ENCODE measurements at places on chromosomes 6 and 20.

GRCh38 chr6:158503846-158504245 is 56.0 kb upstream of the TMEM181 start:
- no peak for DNase-seq

- DNase-seq, result no peak
Observed at GRCh38 chr6:168574699-168575195, 133.8 kb downstream of the SMOC2 start.

- DNase-seq, result no peak
Observed at GRCh38 chr20:19915111-19915798, 101.9 kb upstream of the NAA20 start.

- no peak for DNase-seq
Observed at GRCh38 chr6:159422041-159422984, 253.1 kb downstream of the FNDC1 start.

- DNase-seq, result no peak
Observed at GRCh38 chr20:43977962-43978361, 63.3 kb downstream of the TOX2 start.

GRCh38 chr6:158771399-158772152 is 47.6 kb downstream of the EZR start:
- DNase-seq, result no peak

- no peak for DNase-seq
Observed at GRCh38 chr6:56048601-56049000, 173.2 kb upstream of the BMP5 start.

DNA sequence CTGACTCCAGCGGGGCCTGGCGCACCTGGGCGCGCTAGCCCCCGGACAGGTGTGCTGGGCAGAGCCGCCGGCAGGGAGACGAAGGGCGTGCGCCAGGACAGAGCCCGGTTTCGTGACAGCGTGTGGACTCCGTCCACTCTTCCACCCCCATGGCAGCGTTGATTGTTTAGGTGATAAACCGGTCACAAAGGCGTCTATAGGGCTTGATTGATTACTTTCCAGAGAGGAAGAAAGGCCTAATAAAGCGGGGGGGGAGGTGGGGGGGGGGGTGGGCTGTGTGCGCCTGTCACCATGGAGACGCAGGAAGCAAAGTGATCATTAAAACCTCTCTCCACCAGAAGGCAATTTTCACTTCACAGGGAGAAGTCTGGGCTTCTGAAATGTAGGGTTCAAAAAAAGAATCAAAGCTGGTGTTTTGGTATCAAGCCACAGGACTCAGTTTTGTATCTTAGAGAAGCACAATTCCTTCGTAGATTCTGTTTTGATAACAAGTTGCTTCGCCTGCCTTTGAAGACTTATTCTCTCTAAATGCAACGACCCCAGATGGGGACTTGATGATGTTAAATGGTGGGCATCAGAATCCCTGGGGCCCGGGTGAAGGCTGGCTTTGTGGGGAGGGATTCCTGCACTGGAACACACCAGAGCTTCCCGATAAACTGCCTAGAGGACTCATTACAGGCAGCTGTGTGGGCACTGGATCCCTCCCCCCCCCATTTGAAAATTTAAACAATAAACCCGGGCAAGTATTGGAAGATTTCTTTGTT is 1.4 kb downstream of the PHACTR3 start:
- DNase-seq, result no peak

DNA sequence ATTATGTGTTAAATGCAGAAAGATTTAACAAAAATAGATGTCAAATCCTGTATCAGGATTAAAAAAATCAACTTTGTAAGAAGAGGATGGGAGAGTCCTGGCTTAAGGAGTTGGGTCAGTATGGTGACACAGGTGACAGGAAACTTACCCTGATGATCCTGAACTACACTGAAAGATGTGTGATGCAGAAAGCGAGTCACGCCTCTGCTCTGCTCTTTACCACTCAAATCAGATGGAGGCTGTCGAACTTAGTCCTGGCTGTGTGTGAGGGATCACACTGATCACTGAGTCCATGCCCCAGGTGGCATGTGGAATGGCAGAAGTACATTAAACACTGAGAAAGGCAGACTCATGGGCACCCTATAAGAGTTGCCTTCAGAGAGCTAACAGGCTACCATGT is 92.9 kb downstream of the GJA10 start:
- DNase-seq, result no peak

DNA sequence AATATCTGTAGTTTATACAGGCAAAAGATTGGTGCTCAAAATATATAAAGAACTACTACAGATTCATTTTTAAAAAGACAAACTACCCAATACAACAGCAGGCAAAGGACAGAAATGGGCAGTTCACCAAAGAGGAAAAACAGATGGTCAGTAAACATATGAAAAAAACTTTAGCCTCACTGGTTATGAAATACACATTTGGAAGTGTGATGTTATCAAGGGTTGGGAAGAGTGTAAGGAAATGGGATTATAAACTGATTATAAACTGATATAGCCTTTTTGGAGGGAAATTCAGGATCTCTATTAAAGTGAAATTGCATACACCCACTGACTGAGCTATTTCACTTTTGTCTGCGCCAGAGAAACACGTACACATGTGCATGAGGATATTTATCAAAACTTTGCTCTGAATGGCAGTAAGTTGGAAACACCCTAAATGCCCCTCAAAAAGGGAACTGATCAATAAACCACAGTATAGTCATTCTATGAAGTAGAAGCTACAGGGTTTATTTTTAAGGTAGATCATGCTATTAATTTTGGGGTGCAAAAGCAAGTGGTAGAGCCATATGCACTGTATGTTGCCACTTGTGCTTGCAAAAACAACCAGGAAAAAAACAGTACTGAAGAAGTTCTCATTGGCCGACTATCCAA is 32.2 kb upstream of the ARFGEF2 start:
- DNase-seq, result no peak

DNA sequence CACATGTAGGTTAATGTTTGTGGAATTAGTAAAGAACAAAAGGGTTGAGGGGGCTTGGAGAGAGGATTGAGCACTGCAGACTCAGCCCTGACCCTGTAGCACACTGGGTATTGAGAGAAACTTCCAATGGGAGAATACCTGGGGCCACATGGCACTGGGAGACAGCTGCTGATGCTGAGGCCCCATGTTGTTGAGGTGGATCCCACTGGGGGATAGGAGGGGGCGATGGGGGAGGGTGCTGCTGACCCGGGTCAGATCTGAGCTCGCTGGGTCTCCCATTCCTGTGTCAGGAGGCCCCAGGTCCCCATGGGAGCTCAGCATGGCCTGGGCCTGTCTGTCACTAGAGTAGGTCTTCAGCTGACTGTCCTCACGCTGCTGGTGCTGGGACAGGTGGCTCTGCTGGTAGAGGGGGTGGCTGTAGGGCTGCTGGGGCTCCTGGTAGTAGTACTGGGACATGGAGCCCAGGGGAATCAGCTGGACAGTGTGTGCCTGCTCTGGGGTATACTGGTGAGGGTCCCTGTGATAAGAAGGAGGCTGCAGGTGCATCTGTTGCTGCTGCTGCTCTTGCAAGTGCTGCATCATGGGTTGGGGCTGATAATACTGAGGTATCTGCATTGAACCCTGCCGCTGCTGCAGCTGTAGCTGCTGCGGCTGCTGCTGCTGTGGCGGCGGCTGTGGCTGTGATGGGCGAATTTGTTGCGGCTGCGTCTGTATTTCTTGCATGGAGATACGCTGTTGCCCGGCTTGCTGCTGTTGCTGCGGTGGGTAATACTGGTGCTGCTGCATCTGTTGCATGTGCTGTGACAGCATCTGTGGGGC is 50.6 kb upstream of the MRPS10 start:
- no peak for DNase-seq

DNA sequence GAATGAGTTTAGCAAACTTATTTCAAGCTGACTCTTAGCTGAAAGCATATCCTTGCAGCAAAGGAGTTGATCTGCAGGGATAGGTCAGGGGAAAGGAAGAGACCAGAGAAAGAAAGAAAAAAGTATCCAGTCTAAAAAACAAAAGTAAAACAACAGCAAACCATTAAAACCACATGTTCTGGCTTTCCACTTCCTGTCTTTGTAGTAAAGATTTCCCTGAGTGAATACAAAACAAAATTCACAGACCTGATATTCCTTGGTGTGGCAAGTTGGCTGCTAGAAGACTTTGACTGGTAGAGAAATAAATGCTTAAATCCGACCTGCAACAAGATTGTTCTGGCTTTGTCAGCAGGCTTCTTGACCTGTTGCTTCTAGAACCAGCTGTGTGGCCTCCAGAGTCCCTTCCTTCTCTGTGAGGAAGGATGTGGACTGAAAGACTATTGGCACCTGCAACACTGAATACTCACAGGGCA is 23.4 kb upstream of the MCM3 start:
- DNase-seq, result no peak

DNA sequence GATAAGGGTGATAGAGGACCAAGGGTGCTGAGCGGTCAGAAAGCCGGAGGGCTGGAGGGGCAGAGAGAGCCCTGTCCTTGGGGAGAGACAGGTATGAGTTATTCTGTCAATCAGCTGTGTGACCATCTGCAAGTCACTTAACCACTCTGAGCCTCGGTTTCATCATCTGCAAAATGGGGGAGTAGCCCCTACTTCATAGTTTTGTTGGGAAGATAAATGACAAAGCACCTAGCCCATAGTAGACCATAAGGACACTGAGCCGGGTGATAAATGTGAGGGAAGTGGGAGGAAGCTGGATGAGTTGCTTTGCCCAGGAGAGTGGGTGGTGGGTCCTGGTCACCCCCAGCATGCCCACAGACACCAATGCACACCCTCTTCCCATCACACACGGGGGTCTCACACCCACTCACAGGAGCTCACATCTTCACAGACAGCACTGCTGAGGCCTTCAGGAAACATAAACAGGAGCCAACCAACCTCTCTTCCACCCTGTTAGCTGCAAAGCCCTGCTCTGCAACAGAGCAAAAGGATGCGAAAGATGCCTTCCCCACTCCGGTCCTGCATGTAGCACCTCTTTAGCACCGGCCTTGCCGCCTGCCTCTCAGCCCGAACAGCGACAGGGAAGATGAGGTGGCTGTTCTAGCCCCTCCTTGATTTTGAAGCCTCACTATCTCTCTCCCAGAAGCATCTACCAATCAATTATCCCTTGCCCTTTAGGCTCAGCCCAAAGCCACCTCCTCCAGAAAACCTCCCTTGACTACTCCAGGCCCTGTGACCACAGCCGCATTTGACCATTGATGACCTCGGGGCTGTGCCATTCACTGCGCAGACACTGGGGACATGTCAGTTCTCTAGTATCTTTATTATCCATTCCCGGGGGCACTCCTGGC is 18.9 kb downstream of the SPDEF start:
- DNase-seq, result no peak

- no peak for DNase-seq
Observed at GRCh38 chr6:111894272-111894671, 21.0 kb upstream of the FYN start.

DNA sequence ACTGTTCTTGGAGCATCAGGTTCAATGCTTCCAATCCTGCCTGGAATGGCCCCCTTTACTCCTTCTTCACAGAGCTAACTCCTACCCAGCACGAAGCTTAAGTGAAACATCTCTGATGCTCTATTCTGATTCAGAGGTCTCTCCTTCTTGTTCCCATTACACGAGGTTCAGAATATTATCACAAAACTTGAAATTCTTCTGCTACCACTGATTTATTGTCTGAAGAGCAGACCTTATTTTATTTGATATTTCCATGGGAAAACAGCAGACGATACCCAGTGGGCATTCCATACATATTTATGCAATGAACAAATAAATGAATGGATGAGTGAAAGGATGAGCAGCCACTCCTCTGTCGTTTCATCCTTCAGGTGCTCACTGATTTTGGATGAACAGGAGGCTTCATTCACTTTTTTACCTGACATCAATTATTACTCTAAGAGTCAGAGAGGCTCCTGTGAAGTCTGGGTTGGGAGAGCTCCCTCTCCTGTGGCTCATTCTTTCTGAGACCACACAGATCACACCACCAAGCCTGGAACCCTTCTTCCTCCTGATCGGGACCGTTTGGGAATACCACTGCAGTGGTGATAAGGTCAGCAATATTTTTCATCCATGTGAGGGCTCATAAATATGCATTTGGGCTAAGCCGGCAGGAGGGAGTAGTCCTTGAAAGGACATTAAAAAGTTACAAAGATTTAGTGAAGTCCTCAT is 25.8 kb downstream of the SMLR1 start:
- DNase-seq, result no peak

DNA sequence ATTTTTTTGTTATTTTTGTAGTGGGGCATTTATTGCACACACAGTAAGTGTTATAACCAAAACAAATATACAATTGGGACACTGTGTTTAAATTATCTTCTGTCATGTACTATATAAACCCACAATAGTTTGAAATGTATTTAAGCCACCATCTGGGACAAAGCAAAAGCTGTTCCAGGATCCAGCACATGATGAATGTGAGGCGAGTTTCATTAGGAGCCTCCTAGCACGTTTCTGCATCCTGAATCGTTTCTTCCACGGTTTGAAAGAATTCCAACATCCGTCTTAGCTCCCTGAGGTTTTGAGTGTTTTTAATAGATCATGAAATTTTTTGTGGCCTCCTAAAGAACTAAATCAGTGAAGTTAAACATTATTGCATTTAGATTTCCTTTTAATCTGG is 65.8 kb downstream of the EYA4 start:
- DNase-seq, result no peak

DNA sequence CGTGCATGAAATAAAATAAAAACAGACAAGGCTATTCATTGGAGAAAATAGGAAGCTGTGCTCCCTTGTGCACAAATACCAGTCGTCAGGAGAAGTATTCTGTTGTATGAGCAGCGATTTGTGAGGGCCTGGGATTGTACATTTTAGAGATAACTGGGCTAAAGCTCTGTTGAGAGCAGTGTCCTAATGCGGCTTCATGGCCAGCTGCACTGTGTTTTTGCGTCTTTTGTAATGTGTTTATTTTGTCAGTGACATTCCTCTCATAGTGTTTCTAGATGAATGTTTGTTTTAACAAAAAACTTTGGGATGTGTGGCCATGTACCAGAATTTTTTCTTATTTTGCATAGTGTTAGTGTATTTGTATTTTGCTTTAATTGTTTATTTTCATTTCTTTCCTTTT is 14.8 kb downstream of the ERMARD start:
- no peak for DNase-seq

DNA sequence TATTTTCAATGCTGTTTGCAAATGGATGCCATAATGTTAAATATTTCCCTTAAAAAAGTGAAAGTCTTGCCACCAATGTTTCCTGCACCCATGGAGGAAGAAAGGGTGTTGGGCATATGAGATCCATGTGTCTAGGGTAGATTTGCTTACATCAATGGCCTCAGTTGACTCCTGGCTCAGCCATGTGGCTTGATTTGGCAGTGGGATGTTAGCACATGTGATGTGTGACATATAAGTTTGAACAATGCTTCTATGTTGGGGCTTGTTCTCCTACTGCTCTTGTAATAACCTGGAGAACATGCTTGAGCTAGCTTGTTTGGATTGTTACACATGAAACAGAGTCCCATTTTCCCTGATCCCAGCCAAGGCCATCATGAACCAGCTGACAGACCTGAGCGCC is 187.6 kb downstream of the SCP2D1 start:
- no peak for DNase-seq

Measured in T-helper 9 cell (primary cell).